NCI-H460 (cell line): ENCODE measurements at places on chromosomes 1 and 21.
A peak's percentile ranks its signal among the peaks of the same experiment; 100 is the strongest.

GRCh38 chr1:59156051-59156450 lies 140.8 kb upstream of the FGGY start:
- no peak for DNase-seq

DNA sequence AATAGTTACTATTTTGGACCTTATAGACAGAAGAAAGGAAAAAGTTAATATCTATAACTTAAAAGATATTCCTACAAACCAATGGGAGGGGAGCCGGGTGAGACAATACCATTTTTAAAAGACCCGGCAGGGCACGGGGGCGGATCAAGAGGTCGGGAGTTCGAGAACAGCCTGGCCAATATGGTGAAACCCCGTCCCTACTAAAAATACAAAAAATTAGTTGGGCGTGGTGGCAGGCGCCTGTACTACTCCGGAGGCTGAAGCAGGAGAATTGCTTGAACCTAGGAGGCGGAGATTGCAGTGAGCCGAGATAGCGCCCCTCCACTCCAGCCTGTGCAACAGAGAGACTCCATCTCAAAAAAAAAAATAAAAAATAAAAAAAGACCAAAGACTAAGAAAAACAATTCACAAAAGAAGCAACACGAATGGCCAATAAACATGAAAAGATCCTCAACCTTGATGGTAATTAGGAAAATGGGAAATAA lies 1.2 kb upstream of the PSMB2 start:
- DNase-seq, result no peak

- peak; percentile 0 for DNase-seq
Observed at GRCh38 chr21:14616380-14617039, 70.4 kb upstream of the SAMSN1 start.

GRCh38 chr1:209823143-209824041 lies 4.4 kb upstream of the UTP25 start:
- DNase-seq, result peak; percentile 67

GRCh38 chr1:55695151-55695550 lies 480.0 kb upstream of the USP24 start:
- no peak for DNase-seq

GRCh38 chr1:203492748-203493130 lies 1.2 kb upstream of the OPTC start:
- no peak for DNase-seq

- no peak for DNase-seq
Observed at GRCh38 chr1:114062477-114063099, 83.3 kb downstream of the OLFML3 start.

- no peak for DNase-seq
Observed at GRCh38 chr21:38945545-38946245, 140.0 kb downstream of the ETS2 start.

DNA sequence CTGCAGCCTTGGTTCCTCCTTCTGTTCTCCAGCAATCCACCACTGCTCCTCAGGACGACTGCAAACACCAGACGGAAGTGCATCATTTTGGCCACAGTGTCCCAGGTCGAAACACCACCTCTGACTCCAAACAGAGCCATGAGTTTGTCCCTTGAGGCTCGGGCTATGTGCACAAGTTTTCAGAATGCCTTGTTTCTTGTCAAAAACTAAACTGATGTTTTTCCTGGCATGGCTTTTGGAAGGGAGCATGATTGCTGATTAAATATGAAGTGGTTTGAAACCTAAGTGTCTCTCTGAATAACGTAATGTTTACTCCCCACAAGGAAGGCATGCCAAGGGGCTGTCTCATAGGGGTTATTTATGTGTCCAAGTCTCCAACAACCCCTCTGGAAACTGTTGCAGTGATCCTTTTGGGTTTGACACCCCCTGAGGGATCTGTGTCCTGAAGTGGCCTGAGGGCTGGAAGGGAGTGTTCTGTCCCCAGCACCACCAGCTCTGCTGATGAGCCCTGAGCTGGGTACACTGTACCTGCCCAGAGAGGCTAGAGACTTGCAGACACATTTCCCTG lies 132.7 kb downstream of the PLPP3 start:
- DNase-seq, result no peak

DNA sequence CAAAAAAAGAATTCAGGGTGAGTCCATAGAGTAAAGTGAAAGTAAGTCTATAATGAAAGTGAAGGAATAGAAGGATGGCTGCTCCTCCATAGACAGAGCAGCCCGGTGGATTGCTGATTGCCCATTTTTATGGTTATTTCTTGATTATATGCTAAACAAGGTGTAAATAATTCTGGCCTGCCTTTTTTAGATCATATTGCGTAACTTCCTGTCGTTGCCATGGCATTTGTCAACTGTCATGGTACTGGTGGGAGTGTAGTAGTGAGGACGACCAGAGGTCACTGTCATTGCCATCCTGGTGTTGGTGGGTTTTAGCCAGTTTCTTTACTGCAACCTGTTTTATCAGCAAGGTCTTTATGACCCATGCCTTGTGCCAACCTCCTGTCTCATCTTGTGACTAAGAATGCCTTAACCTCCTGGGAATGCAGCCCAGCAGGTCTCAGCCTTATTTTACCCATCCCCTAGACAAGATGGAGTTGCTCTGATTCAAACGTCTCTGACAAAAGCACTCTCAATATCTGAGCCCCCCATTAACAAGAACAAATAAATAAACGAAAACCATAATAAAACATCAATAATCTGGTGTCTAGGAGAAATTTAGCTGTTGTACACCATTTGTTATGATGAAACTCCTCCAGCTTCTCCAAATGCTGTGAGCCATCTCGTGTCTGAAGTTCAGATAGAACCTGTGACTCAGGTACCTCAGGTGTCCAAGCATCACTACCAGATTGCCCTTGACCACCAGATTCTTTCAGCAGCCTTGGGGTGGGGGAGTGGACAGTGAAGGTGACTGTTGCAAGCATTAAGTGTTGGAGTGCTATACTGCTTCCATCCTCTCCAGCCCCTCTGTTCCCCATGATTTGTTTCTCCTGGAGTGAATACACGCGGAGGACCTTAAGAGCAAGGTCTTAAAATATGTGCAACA lies 36.0 kb downstream of the EBNA1BP2 start:
- no peak for DNase-seq

- no peak for DNase-seq
Observed at GRCh38 chr1:45508295-45509151, 8.4 kb downstream of the MMACHC start.

DNA sequence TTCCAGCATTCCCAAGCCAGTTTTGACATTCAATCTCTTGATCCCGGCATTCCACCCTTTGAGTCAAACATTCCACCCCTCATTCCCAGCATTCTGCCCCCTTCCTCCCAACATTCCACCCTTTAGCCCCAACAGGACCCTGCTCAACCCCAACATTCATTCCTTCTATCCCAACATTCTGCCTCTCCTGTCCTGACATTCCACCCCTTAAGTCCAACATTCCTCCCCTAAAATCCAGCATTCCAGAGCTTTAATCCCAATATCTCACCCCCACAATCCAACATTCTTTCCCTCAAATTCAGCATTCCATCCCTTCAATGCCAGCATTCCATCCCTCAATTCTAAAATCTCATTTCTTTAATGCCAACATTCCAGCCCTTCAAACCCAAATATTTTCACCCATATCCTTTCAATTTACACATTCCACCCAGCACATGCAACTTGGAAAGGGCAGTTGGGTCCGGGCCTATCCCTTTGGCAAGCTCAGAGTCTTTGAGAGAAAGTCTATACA lies 22.9 kb downstream of the DDX20 start:
- no peak for DNase-seq

- no peak for DNase-seq
Observed at GRCh38 chr1:170872663-170873062, 62.7 kb upstream of the MROH9 start.

- no peak for DNase-seq
Observed at GRCh38 chr1:179323436-179323835, 29.8 kb downstream of the SOAT1 start.

DNA sequence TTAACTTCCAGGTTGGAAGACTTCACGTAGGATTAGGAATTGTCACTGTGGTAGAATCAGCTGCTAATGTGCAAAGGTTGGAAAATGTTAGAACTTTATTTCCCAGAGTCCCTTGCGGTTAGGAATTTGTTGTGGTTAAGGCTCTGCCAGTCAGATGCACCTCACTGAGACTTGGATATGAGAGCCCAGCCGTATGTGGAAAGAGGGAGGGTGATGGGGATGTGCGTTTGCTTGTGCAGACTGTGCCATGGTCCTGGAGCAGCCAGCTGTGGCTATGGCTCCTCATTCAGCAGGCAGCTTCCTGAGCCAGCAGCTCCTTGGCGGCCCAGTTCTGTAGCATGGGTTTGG lies 12.5 kb downstream of the S100A10 start:
- DNase-seq, result no peak

GRCh38 chr21:45326169-45326851 lies 38.6 kb upstream of the POFUT2 start:
- DNase-seq, result no peak

GRCh38 chr1:87888446-87888845 lies 559.8 kb downstream of the LMO4 start:
- DNase-seq, result no peak

DNA sequence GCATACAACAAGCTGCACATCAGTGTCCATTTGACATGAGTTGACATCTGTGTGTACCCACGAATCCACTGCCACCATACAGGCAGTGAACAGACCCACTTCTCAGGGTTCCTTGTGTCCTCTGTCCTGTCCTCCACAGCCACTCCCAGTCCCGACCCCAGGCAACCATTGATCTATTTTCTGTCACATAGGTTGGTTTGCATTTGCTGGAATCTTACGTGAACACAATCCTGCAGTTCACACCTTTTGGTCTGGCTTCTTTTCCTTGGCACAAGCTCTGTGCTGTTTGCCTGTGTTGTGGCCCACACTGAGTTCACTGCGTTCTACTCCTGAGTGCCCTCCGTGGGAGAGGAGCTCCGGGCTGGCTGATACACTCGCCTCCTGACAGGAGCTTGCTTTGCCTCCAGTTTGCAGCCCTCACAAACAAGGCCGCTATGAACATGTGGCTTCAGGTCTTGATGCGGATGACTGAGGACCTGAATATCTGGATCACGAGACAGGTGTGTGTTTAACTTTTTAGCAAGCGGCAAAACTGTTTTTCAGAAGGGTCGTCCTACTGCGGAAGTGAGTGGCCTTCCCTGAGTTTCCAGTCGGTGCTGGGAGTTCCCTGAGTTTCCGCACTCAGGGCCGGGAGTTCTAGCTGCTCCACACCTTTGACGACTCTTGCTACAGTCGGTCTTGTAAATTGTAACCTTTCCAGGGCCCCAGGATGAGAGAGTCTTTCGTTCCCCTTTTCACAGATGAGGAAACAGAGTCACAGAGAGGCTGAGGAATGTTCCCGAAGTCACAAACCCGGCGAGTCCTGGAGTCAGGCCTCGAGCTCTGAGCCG lies 13.0 kb upstream of the COL18A1 start:
- no peak for DNase-seq

DNA sequence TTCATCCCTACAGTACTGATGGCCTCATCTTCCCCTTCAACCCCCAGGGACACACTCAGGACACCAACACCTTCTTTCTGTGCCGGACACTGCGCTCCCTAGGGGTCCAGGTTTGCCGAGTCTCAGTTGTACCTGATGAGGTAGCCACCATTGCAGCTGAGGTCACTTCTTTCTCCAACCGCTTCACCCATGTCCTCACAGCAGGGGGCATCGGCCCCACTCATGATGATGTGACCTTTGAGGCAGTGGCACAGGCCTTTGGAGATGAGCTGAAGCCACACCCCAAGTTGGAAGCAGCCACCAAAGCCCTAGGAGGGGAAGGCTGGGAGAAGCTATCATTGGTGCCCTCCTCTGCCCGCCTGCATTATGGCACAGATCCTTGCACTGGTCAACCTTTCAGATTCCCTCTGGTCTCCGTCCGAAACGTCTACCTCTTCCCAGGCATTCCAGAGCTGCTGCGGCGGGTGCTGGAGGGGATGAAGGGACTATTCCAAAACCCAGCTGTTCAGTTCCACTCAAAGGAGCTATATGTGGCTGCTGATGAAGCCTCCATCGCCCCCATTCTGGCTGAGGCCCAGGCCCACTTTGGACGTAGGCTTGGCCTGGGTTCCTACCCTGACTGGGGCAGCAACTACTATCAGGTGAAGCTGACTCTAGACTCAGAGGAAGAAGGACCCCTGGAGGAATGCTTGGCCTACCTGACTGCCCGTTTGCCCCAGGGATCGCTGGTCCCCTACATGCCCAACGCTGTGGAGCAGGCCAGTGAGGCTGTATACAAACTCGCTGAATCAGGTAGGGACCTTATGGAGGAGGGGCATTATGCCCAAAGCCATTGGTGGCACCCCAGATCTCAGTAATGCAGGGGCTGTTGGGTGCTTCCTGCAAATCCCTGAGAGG lies 5.1 kb upstream of the LENEP start:
- DNase-seq, result no peak

GRCh38 chr1:2943686-2944260 lies 77.5 kb upstream of the ACTRT2 start:
- no peak for DNase-seq

- no peak for DNase-seq
Observed at GRCh38 chr1:185541871-185542301, 192.3 kb upstream of the HMCN1 start.

DNA sequence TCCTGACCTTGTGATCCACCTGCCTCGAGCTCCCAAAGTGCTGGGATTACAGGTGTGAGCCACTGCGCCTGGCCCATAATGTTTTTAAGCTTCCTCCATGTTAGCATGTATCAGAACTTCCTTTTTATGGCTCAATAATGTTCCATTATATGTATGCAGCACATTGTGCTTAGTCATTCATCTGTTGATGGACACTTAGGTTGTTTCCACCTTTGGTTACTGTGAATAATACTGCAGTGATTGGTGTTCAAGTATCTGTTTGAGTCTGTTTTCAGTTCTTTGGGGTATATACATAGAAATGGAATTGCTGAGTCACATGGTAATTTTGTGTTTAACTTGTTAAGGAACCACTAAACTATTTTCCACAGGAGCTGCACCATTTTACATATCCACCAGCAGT lies 17.7 kb downstream of the CMPK1 start:
- DNase-seq, result no peak

DNA sequence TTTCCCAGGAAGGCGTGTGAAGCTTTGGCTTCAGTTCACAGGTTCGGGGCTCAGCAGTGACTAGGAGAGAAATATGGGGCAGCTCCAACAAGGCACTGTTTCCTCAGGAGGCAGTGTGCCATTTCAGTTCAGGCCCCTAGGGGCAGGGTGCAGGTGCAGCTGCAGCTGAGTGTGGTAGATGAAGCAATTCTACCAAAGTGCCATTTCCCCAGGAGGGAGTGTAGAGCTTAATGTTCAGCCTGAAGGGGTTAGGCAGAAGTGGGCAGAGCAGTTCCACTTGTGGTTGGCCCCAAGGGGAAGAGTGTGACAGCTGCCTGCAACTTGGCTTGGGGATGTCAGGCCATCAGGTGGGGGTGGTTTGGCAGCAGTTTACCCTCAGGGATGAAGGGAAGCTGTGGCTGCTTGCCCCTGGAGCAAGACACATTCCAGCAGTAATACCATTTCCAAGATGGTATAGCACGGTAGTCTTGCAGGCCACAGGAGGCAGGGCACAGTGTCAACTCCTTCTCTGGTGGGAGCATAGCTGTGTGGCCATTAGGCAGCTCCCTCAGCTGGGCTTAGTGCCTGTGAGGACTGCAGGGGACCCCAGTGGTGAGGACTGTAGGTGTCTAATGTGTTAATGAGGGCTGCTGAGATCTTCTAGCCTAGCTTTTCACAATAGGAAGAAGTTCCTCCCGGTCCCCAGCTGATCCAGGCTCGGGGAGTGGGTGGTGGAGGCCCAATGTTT lies 34.7 kb downstream of the RGSL1 start:
- DNase-seq, result no peak
